ENCODE measurements at places on chromosomes 7 and 10.

DNA sequence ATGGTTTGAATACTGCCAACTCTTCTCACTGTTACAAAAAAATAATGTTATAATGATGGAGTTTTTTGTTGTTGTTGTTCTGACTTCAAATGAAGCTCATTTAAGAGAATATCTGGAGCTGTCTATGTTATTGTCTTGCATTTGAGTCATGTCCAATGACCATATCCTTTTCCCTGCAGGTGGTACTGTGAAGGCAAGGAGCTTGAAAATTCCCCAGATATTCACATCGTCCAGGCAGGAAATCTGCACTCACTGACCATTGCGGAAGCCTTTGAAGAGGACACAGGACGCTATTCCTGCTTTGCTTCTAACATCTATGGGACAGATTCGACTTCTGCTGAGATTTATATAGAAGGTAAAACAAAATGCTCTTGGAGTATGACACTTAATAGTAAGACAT, 33.5 kb downstream of the MYPN start:
- DNase-seq, result no peak

- no peak for DNase-seq
Measured at GRCh38 chr7:157863906-157864810, 527.4 kb downstream of the DNAJB6 start.

DNA sequence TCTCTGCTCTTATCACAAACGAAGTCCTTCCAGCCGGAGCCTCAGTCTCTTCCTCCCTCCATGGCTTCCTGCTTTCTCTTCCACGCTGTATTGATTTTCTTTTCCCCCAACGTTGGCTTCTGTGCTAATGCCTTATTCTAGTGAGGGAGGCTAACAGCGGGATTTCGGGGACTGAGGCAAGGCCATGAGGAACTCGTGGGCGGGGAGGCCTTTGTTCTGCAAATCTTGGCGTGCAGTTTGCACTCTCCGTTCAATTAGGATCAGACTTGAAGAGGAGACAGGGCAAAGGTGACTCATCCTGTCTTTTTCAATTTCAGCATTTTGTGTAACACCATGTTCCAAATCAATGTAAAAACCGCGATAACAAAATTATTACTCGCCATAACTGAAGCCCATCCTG, 25.3 kb downstream of the EN2 start:
- no peak for DNase-seq

DNA sequence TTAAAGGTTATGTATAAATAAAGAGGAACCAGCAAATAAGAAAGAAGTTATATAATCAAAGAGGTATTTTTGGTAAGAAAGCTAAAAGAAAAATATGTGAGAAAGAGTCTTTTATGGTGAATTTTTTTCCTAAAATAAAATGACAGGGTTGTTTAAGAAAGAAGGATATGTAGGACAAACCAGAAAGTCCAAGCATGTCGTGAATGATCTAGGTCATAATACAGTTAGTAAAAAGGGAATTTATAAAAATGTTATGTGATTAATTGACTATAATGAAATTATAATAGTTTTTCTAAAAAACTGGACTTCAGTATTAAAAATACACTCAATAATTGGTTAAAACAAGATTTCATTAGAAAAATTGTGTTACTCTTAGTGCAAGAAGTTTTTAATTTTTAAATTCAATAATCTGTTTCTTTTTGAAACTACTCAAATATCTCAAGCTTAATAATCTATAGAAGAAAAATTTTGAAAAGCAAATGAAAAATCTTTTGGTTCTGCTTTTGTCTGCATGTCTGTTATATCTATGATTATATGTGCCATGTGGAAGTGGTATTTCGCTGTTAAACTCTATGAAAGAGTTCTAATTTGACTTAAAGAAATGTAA, 23.3 kb downstream of the AVL9 start:
- no peak for DNase-seq

DNA sequence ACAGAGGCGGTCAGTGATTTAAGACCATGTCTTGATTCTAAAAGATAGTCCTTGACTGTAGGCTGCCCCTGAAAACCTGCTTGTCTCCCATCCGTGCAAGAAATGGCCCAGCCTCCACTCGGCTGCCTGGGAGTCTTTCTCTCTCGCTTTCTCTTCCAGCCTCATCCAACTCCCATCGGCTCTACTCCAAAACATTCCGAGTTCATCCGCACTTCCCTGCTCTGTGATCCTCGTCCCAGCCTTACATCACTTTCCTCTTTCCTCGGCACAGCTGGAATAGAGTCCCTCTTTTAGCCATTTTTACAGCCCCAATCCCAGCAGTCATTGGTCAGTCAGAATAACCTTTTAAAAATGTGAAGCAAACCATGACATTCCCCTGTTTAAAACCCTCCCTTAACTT, 135.1 kb downstream of the TAX1BP1 start:
- no peak for DNase-seq

- no peak for DNase-seq
Measured at GRCh38 chr10:36748128-36748871, 377.1 kb upstream of the ANKRD30A start.
